ENCODE measurements at places on chromosomes 12 and 14.

GRCh38 chr14:90495357-90496276, 98.8 kb downstream of the CALM1 start:
- DNase-seq, result no peak

- DNase-seq, result no peak
Observed at GRCh38 chr14:56247495-56248200, 129.4 kb downstream of the PELI2 start.

DNA sequence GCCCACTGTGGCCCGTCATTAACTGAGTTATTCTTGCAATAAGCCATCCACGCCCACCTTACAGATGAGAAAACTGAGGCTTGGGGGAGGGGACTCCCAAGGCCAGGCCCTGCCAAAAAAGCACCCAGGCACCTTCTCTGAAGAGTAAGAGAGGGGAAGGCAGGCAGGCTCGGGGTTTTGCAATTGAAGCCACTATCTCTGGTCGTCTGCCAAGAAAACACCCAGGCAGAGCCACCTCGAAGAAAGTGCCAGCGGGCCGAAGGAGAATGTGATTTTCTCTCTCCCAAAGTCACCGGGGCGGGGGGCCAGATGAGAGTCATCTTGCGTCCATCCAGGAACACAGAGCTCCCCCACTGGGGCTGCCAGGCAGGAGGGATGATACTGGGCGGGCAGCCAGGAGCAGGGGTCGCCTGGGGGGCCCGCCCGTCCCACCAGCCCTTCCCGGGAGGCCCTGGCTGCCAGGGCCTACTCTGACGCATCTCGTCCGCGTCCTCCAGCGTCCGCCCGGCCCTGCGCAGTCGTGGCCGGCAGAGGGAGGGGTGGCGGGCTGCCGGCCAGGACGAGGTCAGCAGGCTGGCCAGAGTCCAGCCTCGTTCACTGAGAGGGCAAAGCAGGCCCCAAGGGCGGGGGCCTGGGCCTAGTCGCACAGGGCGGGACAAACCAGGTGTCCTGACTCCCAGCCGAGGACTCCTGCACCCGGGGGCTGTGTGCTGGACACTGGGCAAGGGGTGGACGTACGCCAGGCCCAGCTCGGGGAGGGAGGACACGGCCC, 74.3 kb downstream of the RFLNA start:
- DNase-seq, result no peak

- no peak for DNase-seq
Observed at GRCh38 chr14:22202313-22202712, 386.7 kb downstream of the DAD1 start.

DNA sequence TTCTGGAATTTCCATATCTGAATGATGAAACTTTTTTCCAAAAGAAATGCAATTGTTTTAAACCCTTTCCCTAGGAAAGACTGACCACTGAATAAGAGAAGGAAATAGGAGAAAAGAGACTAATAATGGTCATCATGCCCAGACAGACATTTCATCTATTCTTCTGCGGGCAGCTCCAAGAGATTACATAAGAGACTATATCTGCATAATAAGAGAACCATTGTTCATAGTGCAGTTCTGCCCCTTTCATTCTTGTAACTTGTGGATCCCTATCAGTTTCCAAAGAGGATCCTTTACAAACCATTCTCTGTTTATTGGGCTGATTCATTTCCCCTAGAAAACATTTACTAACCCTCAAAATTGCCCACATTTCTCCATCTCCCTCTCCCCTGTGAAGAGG, 197.8 kb downstream of the FSCB start:
- DNase-seq, result no peak

- no peak for DNase-seq
Observed at GRCh38 chr12:53499266-53500141, at the start of gene MAP3K12. Gene MAP3K12, minus strand, starts transcription at chr12:53499458. Its CDS starts 12,067 bp downstream, at chr12:53487391.

- DNase-seq, result no peak
Observed at GRCh38 chr14:55568618-55569017, 11.4 kb upstream of the KTN1 start.

GRCh38 chr12:4283512-4284255, 10.1 kb downstream of the CCND2 start:
- DNase-seq, result no peak

- no peak for DNase-seq
Observed at GRCh38 chr12:57902478-57902969, 38.8 kb upstream of the ATP23 start.

- no peak for DNase-seq
Observed at GRCh38 chr12:113897406-113897805, 68.7 kb downstream of the RBM19 start.

GRCh38 chr12:125685915-125686314, 620.7 kb downstream of the AACS start:
- DNase-seq, result no peak

- DNase-seq, result no peak
Observed at GRCh38 chr14:99132821-99133635, 139.0 kb downstream of the BCL11B start.

- no peak for DNase-seq
Observed at GRCh38 chr12:58916921-58917511, 3.3 kb downstream of the LRIG3 start.

GRCh38 chr12:120759591-120760348, 34.1 kb downstream of the ACADS start:
- DNase-seq, result peak; percentile 62

Data from NCI-H1092 (cell line).